ENCODE measurements at places on chromosomes 16 and 17.

GRCh38 chr17:35006345-35006744, 26.0 kb downstream of the LIG3 start:
- no peak for DNase-seq

DNA sequence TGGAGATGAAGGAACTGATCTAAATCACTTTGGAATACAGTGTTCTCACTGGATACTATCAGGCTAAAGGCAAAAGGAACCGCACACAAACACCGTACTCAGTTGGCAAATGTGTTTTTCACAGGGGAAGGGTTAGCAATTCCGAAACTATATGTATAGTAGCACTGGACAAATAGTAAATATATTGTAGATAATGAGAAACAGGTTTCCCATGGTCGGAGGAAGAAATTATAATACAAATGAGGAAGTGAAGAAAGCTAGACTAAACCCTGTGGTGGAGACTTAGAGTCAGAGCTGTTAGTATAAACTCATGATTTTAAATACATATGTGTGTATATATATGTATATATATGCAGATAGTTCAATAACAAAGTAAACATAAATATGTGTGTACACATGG, 414.1 kb upstream of the SALL1 start:
- DNase-seq, result no peak

- DNase-seq, result peak; percentile 98
Measured at GRCh38 chr17:59892924-59893675, at the start of the genes RPS6KB1 and TUBD1. Gene RPS6KB1 (plus strand): TSS chr17:59893121. CDS start chr17:59893185, 64 bp downstream. Gene TUBD1 (minus strand): TSS chr17:59892943. CDS start chr17:59891002, 1,941 bp downstream.

- no peak for DNase-seq
Measured at GRCh38 chr17:80055597-80055996, 19.2 kb downstream of the CCDC40 start.

DNA sequence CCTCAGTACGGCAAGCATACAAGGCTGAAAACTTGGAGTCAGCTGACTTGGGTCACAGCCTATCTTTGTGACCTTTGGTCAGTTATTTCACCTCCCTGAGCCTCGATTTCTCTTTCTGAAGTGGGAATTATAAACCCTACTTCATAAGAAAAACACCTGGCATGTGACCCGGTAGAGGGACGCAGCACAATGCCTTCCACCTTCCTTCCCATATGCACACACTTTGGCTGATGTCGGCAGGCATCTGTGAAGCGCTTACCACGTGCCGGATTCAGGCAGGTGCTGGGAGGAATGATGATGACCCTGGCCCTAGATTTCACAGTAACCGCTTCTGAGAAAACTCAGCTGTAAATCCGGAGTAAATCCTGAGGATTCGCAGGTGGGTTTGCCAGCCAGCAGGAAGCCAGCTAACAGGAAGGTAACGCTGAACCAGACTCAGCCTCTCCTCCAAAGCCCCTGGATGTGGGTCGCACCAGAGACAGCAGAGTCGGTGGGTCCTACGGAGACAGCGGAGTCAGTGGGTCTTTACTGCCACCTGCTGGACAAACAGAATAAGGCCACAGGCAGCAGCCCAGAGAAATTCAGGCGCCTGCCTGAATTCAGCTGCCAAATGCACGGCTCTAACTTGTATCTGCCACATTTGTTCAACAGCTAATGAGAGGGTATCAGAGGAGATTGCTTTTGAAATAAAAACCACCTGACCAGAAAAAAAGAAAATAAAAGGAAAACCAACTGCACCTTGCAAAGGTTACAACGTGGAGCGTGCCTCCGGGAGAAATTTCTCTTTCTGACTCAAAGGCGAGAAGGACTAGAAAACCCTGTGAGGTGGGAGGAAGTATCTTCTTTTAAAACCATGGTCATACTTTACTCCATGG, 16.6 kb downstream of the COPRS start:
- no peak for DNase-seq

GRCh38 chr16:86126891-86127290, 227.9 kb downstream of the IRF8 start:
- DNase-seq, result no peak

DNA sequence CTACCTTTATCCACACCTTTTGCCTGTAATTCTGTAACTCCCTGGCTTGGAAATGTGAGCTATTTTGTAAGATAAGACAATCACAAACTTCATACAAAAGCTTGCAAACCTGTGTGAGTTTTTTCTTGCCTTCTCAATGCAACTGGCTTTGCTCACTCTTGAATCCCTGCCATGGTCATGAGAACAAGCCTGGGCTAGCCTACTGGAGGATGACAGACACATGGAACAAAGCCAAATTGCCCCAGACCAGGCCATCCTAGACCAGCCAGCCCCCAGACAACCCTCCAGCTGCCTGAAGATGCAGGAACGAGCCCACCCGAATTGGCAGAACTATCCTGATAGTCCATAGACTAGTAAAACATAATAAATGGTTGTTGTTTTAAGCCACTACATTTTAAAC, 466.6 kb upstream of the ERCC4 start:
- DNase-seq, result no peak

- no peak for DNase-seq
Measured at GRCh38 chr17:47643116-47643515, 6.6 kb upstream of the KPNB1 start.

- DNase-seq, result no peak
Measured at GRCh38 chr17:64627797-64628196, 34.3 kb downstream of the SMURF2 start.

GRCh38 chr16:70756071-70756470, 44.9 kb downstream of the VAC14 start:
- DNase-seq, result no peak

DNA sequence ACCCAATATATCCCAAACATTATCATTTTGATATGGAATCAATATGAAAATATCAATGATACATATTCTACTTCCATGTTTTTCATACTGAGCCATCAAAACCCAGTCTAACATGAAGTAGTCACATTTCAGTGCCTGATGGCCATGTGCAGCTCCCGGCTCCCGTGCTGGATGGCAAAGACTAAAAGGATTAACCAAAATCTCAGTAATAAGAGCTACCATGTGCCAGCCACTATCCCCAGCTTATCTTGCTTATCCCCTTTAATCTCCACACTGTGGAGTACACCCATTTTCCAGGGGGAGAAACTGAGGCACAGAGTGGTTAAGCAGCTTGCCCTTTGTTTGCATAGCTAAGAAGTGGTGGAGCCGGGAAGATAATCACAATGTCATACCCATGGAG, 9.2 kb downstream of the CD300LG start:
- DNase-seq, result no peak

DNA sequence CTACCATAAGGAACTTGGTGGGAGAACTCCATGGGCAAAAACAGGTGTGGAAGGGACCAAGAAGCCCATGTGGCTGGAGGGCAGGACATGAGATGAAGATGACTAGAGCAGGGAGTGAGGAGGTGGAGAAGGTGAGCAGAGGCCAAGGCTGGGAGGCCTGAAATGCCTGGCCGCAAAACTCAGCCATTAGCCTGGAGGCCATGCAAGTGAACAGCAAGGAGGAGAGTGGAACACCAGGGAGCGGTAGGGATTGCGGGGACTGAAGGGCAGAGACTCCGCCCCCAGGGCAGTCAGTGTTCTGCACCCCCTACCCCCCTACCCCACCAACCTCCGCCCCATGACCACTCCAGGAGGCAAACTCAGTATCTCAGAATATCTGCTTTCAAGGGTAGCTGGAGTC, 17.0 kb downstream of the BCL7C start:
- DNase-seq, result no peak

DNA sequence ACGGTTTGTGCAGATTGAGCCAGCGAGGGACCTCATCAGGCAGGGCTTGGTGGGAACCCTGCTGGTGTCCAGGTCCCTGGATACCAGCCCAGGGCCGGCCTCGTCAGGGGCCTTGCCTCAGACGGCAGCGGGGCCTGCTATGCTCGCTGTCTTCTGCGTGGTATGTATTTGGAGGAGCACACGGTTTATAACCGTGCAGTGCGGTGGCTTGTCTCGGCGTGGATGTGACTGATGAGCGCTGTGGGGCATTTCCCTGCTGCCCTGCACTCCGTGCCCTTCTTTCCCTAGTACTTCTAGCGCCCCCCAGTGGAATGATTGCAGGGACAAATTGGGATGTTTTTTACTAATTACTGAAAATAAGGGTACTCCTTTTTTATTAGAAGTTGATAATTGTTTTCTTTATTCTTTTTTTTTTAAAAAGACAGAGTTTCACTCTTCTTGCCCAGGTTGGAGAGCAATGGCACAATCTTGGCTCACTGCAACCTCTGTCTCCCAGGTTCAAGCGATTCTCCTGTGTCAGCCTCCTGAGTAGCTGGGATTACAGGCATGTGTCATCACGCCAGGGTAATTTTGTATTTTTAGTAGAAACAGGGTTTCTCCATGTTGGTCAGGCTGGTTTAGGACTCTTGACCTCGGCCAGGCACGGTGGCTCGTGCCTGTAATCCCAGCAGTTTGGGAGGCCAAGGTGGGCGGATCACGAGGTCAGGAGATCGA, 15.3 kb downstream of the TBCD start:
- no peak for DNase-seq

- DNase-seq, result no peak
Measured at GRCh38 chr16:68202091-68202519, 33.8 kb downstream of the ESRP2 start.

DNA sequence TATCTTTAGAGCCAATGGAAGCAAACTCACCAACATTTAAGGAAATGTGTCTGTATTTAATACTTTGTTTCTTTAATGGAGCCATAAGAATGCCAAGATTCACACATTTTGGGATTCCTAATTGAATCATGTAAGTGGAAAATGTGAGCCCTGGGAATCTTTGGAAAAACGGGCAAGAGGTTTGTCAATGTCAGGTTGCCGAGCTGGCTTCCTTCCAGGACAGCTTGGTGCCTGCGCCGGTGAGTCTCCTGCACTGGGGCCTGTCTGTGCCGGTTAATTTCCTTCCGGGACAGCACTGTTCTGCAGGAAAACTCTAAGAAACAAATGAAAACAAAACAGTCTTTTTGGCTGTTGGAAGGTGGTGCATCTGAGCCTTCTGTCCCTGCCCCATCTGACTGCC, 210.6 kb downstream of the HAPSTR1 start:
- DNase-seq, result no peak

GRCh38 chr16:30967795-30968194, 10.2 kb downstream of the SETD1A start:
- no peak for DNase-seq

- no peak for DNase-seq
Measured at GRCh38 chr16:55398762-55399161, 74.8 kb downstream of the IRX6 start.

DNA sequence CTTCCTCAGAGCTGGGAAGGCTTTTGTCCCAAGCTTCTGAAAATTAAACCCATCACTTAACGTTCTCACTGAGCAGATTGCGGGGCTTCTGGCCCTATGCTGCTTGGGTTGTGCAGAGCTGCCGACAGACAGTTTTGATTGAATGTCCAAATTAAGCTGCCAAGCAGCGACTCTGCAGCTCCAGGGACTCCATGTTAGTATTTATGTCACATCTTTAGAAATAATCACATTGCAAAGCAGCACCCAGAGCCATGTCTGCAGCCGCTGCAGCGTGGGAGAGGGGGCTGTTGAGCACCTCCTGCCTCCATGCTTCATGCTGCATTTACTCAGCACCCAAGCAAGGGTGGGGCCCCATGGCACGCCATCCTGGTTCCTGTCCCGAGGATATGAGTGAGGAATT, 178.2 kb upstream of the CACNG3 start:
- DNase-seq, result no peak

- DNase-seq, result no peak
Measured at GRCh38 chr16:15950161-15950854, 892 bp downstream of the ABCC1 start.

GRCh38 chr17:50927287-50927686, 61.1 kb upstream of the TOB1 start:
- no peak for DNase-seq

GRCh38 chr16:29804020-29804419, 2.3 kb upstream of the MAZ start:
- DNase-seq, result no peak

DNA sequence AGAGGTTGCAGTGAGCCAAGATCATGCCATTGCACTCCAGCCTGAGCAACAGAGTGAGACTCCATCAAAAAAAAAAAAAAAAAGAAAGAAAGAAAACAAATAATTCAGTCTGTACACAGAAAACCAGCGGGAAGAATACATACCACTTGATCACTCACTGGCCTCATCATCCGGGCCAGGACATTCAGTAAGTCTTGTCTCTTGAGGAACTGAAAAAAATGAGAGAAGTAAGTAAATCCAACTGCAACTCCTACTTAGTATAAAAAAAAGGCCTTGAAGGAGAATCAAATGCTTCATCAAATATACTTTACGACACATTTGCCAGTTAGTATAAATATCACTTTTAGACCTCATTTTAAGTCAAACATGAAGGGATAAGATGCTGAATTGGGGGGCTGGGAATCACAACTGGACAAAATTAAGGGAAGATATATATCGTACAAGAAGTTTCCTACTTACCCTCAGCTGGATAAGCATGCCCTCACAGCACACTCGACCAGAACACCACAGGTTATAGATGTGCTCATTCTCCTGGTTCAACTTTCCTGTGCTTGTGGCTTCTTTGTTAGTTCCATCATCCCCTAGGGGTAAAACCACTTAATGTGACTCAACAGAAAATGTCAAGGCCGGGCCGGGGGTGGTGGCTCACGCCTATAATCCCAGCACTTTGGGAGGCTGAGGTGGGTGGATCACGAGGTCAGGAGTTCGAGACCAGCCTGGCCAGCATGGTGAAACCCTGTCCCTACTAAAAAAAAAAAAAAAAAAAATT, 12.4 kb downstream of the CCDC47 start:
- DNase-seq, result no peak

DNA sequence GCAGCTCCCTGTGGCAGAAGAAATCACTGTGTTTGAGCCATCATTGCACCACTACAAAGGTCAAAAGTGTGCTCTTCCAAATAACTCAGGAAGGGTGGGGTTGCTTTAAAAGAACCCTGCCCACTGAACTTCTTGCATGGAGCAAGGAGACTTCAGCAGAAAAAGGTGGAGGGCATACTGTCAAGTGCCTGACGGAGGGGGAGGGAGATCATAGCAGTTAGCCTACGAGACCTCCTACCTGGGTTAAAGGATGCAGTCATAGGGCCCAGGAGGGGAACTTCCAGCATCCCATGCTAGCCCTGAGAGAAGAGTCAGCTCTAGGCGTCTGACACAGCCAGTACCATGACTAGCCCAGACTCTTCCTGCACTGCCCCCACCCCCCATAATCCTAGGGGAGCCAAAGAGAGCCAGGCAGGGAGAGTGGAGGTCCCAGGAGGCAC, 45.3 kb upstream of the MSI2 start:
- no peak for DNase-seq

GRCh38 chr16:70730031-70730430, 44.2 kb upstream of the MTSS2 start:
- no peak for DNase-seq

- DNase-seq, result no peak
Measured at GRCh38 chr16:85461814-85462713, 151.1 kb upstream of the GSE1 start.

DNA sequence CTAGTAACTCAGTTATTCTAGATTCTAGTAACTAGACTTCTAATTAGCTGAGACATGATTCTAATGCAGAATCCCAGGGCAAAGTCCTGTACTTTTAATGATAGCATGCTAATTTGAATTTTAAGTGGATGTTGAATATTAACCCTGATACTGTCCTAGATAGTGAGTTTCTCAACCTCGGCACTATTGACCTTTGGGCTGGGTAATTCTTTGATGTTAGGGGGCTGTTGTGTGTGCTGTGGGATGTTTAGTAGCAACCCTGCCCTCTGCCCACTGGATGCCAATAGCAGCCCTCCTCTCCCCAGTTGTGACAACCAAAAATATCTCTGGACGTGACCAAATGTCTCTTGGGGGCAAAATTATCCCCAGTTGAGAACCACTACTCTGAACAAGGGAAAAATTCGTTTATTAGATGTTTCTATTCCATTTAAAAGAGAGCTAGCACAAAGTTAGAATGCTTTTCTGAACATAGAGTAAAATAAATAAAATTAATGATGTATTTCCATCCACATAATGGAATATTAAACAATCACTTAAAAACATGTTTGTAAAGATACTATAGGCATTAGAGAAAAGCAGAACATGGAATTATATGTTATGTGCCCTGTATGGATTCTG, 30.2 kb downstream of the SALL1 start:
- no peak for DNase-seq

Measured in HS-27A (cell line).